ENCODE measurements at places on chromosomes 11 and 22. TPM values are rescaled to one million over a fixed set of nuclear protein-coding genes. Genes with fewer than 3 reads are reported as not detected.

Gene TEF
- 2.1 TPM for total RNA-seq

Gene POU2AF2
- total RNA-seq: 0.44 TPM

Gene KRTAP5-10
- not detected for total RNA-seq

Gene MRGPRD
- not detected for total RNA-seq

Gene MAJIN
- not detected for total RNA-seq

Gene OLFML1
- total RNA-seq: not detected

Gene FAM83F
- total RNA-seq: 0.23 TPM

Gene DCHS1
- 0.36 TPM for total RNA-seq

Gene SVIP
- total RNA-seq: 45.4 TPM

Gene NOX4
- total RNA-seq: not detected

Gene GAL
- 0.92 TPM for total RNA-seq

Gene CD3D
- total RNA-seq: 381 TPM

Gene NAALADL1
- total RNA-seq: 12.5 TPM

Gene DGCR6L
- 37.2 TPM for total RNA-seq

Gene LRRC56
- total RNA-seq: 2.3 TPM

Gene CLTCL1
- 1.3 TPM for total RNA-seq

Gene NAV2
- 0.28 TPM for total RNA-seq

Gene TRAPPC4
- total RNA-seq: 141 TPM

Gene OR52N5
- total RNA-seq: not detected

Data from activated CD4-positive, alpha-beta T cell treated with anti-CD3 and anti-CD28 coated beads, Interleukin-2, amount 10 ng/mL, durations not matched to agents 24 days and 14 days (primary cell).